ENCODE measurements at places on chromosomes 1 and 21.

DNA sequence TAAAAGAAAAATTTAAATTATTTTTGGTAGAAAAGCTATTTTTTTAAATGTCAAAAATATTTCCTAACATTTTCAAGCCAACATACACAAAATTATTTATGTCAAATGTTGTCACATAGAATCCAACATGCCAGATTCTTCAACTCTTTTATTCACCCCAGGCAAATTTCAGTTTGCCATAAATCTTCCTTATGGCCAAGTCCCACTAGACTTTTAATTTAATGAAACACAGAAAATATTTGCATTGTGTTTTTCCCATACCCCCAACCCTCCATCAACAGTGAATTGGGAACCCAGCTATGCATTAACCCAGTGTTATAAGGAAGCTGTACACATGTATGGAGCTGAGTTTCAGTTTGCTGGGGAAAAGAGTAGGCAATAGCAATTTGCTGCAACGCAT, 41.4 kb downstream of the DUSP10 start:
- DNase-seq = no peak

- DNase-seq = no peak
Observed at GRCh38 chr1:61426885-61427284, 298.1 kb downstream of the TM2D1 start.

DNA sequence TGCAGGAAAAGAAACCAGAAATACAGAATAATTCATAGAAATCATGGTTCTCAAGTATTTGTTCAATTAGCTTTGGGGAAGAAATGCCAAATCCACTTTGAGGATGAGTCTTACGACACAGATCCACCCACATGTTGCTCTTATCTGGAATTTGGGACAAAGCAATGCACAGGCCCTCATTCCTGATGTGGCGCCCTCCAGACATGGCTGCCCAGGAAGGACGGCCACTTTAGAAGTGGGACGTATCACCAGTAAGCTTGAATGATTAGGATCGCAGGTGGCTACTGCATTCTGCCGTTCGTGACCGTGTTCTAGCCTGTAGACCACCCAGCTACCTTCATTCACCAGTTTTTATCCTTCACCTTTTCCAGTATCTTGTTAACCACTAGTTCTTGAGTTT, 20.1 kb upstream of the NCMAP start:
- no peak for DNase-seq

DNA sequence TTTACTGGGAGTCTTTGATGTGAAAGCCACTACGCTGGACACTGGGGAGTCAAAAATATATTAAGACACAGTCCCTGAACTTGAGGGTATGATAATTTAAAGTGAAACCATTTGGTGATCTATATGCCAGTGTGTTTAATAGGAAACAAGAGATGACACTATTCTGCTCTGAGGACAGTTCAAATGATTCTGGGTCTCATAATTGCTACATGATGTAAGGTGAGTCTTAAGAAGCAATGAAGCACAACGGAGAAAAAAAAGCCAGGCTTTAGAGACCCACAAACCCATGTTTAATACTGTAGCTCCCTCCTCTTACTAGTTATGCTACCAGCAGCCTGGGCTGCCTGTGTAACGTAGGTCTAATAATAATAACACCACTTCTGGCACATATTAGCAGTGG, 14.2 kb upstream of the LRRC8D start:
- DNase-seq = no peak

GRCh38 chr1:175313672-175314225, 121.2 kb upstream of the KIAA0040 start:
- DNase-seq = no peak

DNA sequence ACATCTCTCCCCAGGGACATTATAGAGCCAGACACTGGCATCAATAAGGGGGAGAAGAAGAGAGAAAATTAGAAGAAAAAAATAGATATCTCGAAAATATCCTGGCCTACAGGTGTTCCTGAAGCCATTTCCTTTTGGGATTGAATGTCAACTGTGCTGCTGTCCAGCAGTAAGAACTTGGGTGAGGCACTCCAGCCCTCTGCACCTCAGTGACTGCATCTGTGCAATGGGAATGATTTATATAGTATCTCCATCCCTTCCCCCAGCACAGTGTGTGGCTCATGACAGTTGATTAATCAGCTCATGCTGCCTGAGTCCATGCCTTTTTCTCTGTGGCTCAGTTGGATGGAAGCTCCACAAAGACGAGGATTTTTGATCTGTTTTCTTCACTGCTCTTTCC, 74.1 kb upstream of the TINAGL1 start:
- no peak for DNase-seq

- DNase-seq = no peak
Observed at GRCh38 chr1:64304823-64305222, 101.4 kb downstream of the UBE2U start.
